Transverse colon (tissue), 4 donors: ENCODE measurements at places on chromosomes 1 and 21. TPM values are rescaled to one million over a fixed set of nuclear protein-coding genes. Genes with fewer than 3 reads are reported as not detected.

IFNAR2 gene
- total RNA-seq, result 7.1 TPM

SLAMF6 gene
- 2.3 TPM for total RNA-seq

- no peak for DNase-seq
- no peak overlapping the region for H3K27ac ChIP-seq
- H3K4me1 ChIP-seq, result peaks cover 6% of the 10 kb centered on the region
- H3K36me3 ChIP-seq, result no peaks in the 10 kb centered on the region
- no peak overlapping the region for H3K4me3 ChIP-seq
Observed at GRCh38 chr21:41603476-41603875, 95.5 kb upstream of the TMPRSS2 start.

GRCh38 chr1:114668784-114669561 is 876 bp downstream of the DENND2C start:
- no peak for DNase-seq
- no peaks in the 10 kb centered on the region for H3K36me3 ChIP-seq
- no peaks in the 10 kb centered on the region for H3K27me3 ChIP-seq
- peaks cover 16% of the 10 kb centered on the region for H3K4me1 ChIP-seq

DNA sequence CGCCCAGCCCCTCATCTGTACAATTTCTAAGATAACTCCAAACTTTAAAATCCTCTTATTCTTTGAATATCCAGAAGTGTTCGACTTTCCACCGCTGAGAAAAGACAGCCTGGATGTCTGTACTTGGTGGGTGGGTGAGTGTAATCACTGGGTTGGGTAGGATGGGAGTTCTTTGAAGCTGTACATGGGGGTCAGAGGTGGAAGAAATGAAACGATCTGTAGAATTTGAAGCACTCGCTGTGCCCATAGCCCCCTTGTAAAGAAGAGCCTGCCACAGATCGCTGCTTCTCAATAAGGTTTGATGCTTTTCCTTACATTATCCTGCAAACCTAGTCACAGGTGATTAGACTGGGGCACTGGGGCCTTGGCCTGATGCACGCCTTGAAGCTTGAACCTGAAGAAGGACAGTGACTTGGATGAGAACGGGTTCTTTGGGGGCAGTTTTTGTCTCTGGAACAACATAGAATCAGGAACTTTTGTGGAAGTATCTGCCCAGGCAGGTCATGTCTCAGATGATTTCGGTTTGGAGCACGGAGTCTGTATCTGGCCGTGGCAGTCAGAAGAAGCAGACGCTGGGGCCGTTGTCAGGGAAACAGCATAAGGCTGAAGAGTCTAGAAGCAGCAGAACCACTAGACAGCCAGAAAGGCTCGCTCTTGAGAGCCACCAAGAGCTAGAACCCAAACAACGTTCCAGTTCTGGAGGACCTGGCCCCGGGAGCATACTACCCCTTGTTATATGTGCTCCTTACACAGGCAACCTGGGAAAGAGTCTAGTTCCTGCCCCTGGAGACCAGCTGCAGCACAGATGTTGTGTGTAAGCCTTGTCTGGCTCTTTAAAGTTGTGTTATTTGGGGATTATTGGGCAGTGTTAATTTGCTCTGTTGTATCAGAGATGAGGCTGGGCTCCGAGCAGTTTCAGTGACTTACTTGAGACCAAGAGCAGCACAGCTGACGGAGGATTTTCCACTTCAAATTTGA is 45.1 kb upstream of the SCCPDH start:
- H3K36me3 ChIP-seq, result no peaks in the 10 kb centered on the region
- H3K4me3 ChIP-seq, result no peak overlapping the region
- peaks cover 52% of the 10 kb centered on the region for H3K4me1 ChIP-seq
- H3K27me3 ChIP-seq, result no peaks in the 10 kb centered on the region
- peak overlapping the region; percentile 81 for H3K27ac ChIP-seq
- DNase-seq, result no peak

DNA sequence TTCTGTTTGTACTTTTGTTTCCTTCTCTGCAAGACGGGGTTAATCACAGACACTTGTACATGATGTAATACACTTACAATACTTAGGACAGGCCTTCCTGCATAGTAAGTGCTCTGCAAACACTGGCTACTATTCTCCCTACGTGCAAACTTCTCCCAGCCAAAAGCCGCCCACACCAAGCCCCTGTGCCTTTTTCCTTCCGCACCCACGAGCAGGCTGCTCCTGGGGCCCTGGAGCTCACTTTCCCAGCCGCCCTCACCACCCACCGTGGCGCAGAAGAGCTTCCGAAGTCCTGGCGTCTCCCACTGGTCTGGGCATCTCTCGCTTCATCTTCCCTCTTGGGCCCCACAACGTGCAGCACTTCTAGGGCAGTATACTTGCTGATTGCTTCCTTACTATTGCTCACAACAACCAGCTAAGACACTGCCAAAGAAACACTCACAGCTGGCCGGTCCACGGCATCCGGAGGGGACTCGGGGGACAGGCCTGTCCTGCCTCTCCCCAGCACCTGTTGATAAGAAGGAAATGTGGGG is 22.5 kb upstream of the GPR157 start:
- H3K27me3 ChIP-seq, result no peaks in the 10 kb centered on the region
- H3K36me3 ChIP-seq, result no peaks in the 10 kb centered on the region
- no peak for DNase-seq
- no peaks in the 10 kb centered on the region for H3K4me1 ChIP-seq

GRCh38 chr1:161484613-161485012 is 20.6 kb upstream of the FCGR2A start:
- no peak overlapping the region for H3K4me3 ChIP-seq
- H3K36me3 ChIP-seq, result no peaks in the 10 kb centered on the region
- H3K27ac ChIP-seq, result no peak overlapping the region
- DNase-seq, result no peak
- H3K27me3 ChIP-seq, result peaks cover 52% of the 10 kb centered on the region

DNA sequence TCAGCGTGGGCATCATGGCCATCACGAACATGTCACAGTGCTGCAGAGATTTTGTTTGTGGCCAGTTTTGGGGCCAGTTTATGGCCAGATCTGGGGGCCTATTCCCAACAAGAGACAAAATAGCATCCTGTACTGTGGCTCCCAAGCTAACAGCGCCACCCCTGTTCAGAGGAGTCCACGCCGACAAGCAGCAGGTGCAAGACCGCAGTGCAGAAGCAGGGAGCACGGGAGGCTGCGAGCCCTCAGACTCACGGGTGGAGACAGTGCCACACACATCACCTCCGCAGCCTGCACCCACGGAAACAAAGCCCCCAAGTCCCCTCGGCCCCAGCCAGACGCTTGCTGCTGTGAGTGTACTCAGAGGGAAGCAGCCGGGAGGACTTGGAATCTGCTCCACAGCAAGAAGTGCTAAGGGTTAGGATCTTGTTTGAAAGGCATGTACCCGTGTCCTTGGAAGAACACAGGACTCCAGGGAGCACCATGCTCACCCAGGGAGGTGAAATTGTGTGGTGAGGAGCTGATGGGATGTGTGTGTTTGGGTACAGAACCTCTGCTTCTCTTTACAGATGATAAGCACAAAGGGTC is 7.1 kb downstream of the TCP10L start:
- no peak overlapping the region for H3K27ac ChIP-seq
- no peaks in the 10 kb centered on the region for H3K4me1 ChIP-seq
- H3K36me3 ChIP-seq, result no peaks in the 10 kb centered on the region
- H3K4me3 ChIP-seq, result no peak overlapping the region
- DNase-seq, result peak; percentile 34

DNA sequence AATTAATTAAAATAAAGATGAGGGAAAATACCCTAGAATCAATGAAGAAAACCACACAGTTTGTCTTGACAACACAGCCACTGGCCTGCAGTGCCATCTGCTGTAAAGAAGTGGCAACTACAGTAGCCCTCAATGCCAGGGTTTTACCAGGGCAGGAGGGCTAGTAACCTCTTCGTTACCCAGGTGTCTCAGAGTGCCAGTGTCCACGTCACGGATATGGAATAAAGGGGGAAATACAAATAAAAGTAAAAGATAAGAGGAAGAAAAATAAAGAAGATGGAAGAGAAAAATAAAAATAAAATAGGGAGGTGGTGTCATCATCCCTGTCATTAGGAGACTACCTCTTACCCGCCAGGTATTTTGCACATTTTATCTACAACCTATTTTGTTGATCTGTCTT is 14.2 kb upstream of the SLC44A3 start:
- H3K4me3 ChIP-seq, result no peak overlapping the region
- peak overlapping the region; percentile 75 for H3K27ac ChIP-seq
- no peaks in the 10 kb centered on the region for H3K36me3 ChIP-seq
- DNase-seq, result peak; percentile 55
- no peaks in the 10 kb centered on the region for H3K27me3 ChIP-seq
